ENCODE measurements at places on chromosomes 7 and 10. TPM values are rescaled to one million over a fixed set of nuclear protein-coding genes. Genes with fewer than 3 reads are reported as not detected.

ZNF117 gene
- total RNA-seq, result 0.15 TPM

CHAT gene
- not detected for total RNA-seq

ANKRD2 gene
- 2.5 TPM for total RNA-seq

GNGT1 gene
- not detected for total RNA-seq

CYP3A4 gene
- not detected for total RNA-seq
